ENCODE measurements at places on chromosomes 6 and 20.

GRCh38 chr6:126743076-126743475 is 375.4 kb upstream of the RSPO3 start:
- DNase-seq, result no peak

DNA sequence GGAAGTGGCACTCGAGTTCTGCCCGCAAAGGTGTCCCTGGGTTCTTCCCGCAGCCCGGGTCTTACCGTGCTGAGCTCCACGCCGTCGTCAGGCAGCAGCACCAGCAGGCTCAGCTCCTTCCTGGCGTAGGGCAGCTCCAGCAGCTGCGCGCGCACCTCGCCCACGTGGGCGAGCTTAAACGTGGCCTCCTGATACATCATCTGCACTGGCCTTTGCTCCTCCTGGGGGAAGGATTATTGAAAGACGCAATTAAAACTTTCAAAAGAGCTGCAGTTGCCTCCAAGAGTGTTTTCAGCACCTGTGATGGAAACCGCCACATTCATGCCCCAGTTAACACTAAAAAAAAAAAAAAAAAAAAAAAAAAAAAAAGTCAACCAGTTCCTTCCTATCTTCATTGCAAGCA is 11.3 kb downstream of the SERPINB9 start:
- DNase-seq, result no peak

DNA sequence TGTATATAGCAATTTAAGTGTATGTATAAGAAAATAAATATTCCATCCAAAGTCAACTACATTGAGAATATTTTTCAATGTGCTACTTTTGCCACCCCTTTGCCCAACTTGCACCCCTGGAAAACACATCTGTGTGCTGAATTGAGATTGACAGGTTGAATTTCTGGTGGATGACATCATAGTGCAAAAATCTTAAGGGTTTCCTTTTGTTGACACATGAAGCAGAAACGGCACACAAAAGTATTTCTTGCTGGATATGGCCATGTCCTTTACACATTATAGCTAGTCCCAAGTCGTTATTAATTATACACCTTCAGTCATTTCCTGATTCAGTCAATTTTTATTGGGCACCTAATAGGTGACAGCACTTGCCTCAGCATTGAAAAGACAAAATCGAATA is 188.7 kb upstream of the FBXL4 start:
- no peak for DNase-seq

DNA sequence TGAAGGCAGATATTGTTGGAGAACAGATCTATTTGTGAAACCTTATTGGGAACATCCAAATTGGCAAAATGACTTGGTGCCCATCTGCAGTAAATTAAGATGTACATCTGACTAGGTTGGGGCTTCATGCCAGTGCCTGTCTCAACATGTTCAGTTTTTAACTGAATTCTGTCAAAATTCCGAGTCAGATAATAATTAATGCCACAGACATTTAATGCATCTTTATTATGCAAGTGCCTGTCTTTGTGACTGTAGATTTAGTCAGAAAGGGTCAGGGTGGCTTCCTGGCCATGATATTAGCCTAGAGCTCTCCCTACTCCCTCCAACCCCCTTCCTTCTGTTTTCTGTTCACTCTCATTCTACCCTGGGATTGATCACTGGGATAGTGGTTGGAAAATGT is 199.3 kb upstream of the FLRT3 start:
- DNase-seq, result no peak

DNA sequence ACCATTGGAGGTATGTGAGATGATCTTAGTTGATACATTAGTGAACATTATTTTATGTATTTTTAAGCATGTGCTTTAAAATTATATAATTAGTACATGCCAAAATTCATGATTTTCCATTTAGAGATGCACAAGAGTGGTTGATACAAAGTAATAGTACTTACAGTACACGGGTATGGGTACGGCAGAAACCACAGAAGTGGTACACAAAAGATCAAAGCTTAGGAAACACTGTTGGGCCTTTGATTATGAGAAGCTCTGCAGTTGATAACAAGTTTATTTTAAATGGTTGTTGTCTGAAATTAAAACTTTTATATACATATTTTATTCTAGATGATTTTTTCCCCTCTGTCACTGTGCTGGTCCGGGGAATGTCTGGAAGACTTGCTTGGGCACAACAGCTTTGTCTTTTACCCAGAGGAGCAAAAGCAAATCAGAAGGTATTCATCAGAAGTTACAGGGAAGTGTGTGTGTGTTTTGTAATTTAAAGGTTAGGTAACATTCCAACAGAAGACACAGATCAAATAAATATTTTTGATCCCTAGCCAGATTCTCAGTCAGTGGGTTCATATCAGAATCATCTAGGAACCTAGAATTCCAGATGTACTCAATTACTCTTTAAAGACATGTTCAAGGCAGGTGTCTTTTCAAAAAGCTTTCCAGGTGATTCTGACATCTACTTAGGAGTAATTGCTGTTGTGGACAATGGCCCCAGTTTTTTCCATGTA is 32.5 kb upstream of the ADIG start:
- DNase-seq, result no peak

DNA sequence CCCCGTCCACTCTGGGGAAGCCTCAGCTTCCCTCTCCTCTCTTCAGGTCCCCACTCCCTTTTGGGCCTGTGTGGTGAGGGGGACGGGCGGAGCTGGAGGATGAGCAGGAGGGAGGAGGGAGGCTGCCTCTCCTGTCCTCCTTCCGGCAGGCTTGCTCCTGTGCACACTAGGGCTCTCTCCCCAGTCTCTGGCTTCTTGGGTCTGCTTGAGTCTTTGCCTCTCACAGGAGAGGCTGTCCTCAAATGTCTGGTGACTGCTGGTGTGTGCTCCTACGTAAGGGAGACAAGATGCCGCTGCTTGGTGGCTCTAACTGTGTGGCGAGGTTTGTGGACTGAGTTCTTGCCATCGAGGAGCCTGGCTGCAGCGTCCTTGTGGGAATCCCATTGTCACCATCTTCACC is 8.8 kb upstream of the SMOC2 start:
- DNase-seq, result no peak

DNA sequence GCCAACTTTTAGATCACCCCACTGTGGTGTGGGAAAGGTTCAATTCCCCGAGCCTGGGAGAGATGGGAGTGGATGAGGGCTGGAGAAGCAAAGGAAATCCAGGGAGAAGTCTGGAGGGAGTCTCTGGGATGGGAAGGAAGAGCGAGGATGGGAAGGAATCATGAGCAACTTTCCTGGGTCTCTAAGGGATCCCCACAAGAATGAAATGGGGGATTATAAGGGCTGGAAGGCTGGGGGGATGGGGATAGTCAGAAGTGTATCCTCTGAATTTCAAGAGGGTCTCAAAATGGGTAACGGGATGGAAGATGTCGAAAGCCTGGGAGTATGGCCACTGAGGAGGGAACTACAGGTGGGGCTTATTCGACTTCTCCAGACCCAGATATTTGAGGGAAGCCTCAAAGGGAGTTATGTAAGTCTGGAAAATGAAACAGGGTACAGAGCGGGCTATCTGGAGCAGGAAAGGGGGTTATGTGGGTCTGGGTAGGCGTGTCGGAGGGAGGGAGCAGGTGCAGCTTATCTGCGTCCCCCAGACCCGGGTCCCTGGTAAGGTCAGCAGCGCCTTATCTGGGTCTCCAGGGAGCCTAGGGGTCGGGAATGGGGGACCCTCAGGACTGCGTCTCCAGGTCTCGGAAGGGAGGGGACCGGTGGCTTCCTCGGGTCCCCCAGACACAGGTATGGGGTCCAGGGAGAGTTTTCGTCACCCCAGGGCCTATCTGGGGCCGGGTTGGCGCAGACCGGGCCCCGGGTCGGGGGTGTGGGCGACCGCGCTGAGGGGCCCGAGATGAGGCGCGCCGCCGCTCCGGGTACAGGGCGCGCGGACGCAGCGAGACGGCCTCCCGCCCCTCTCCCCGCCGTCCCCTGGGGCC is 550 bp downstream of the PLAGL2 start:
- DNase-seq, result no peak

- no peak for DNase-seq
These were observed 105.7 kb downstream of the SMLR1 start for GRCh38 chr6:130932921-130933320.

DNA sequence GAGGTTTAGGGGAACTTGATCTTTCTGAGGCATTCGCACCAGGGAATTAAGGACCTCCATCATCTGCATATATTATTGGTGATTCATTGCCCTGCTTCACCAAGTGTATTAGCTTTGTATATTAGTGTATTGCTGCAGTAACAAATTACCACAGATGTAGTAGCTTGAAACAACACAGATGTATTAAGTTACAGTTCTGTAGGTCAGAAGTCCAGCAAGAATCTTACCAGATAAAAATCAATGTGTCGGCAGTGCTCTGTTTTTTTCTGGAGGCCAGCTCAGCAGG is 65.8 kb downstream of the HMGN3 start:
- DNase-seq, result no peak

GRCh38 chr6:17349427-17349826 is 44.0 kb upstream of the CAP2 start:
- DNase-seq, result no peak

DNA sequence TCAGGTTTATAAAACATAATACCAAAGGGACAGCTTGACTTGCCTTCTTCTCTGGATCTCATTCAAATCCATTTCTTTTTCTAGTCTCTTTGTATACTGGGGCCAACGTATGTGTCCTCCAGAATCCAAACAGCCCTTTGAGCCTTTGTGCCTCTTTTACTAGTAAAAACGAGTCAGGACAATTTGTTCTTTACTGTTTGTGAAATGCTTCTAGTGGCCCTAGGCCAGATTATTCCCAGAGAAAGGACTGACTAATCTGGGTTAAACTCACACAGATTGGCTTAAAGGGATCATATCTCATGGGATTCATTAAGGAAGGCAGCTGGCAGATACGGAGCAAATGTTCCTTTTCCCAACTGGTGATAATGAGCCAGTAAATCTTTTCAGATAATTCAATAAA is 32.1 kb upstream of the MANEA start:
- DNase-seq, result no peak

GRCh38 chr6:68364271-68364805 is 270.7 kb upstream of the ADGRB3 start:
- DNase-seq, result no peak

DNA sequence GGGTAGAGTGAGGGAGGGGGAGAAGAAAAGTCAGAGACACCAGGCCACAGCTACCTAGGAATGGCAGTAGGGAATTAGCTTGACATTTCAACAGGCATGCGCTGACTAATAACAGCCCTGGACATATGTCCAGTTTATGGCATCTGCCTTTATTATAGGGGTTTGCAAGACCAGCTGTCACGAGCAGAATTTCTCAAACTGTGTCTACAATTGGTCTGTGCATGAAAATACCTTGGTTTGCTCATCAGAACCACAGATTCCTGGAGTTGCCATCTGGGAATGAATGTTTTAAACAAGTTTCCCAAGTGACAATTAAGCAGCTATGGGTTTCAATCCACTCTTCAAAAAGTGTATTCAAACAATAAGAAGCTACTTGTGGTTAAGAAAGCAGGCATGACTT is 110.3 kb upstream of the ENPP5 start:
- no peak for DNase-seq

- DNase-seq, result no peak
These were observed 89.9 kb downstream of the NOL4L start for GRCh38 chr20:32495217-32495565.

GRCh38 chr6:30470968-30471367 is 18.3 kb upstream of the HLA-E start:
- DNase-seq, result no peak

DNA sequence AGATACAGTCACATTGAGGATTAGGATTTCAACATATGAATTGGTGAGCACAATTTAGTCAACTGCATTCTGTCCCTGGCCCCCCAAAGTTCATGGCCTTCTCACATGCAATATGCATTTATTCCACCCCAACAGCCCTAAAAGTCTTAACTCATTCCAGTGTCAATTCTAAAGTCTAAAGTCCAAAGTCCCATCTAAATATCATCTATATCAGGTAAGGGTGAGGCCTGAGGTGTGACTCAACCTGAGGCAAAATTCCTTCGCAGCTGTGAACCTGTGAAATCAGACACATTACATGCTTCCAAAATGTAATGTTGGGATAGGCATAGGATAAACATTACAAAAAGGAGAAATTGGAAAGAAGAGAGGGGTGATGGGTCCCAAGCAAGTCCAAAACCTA is 27.8 kb downstream of the CLIC5 start:
- no peak for DNase-seq

GRCh38 chr6:83593395-83593785 is 81.1 kb downstream of the PRSS35 start:
- no peak for DNase-seq

DNA sequence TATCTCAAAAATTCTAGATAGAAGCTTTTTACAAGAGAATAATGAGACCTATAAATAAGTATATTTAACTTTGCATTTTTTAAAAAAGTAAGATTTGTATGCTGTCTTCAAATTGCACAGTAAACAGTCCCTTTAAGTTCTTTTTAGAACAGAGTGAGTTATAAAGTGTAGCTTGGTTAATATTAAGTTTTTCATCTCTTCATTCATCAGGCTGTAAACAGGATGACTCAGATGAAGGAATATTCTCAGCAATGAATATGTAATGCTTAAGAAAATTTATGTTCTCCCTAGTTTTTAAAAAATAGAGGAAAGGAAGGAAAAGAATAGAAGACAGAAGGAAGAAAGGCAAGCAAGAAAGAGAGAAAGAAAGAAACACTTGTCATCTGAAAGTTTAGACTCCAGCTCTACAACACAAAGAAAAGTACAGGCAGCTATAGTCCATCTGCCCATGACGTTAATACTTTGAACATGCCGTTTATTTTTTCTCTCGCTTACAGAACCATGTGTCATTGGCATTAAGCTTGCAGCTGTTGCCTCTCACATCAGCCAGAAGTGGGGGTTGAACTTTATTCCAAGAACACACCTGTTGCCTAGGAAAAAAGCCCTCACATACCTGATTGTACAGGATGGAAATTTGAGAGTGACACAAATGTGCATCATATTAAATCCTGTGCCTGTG is 36.1 kb downstream of the CAP2 start:
- DNase-seq, result no peak

GRCh38 chr6:36957773-36958271 is 3.3 kb downstream of the PI16 start:
- no peak for DNase-seq

GRCh38 chr6:170583756-170584180 is 669 bp downstream of the PDCD2 start:
- no peak for DNase-seq

- peak; percentile 23 for DNase-seq
These were observed 1.3 kb downstream of the HIVEP2 start for GRCh38 chr6:142943711-142944123.

DNA sequence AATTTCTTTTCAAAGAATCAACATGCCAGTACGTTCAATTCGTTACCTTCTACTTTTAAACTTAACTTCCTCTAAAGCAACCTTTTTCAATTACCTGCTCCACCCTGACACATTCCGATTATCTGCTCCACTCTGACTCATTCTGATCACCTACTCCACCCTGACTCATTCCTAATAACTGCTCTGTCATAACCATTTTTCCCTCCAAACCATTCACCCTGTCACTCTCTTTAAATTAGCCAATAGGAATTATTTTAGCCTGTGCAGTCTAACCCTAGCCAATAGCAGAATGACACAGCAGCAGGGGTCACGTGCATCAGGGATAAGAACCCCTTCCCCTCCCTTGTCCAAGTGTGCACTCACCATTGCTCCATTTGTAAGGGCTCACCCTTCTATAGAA is 557.4 kb upstream of the EYS start:
- no peak for DNase-seq

GRCh38 chr6:167819576-167819975 is 7.1 kb upstream of the AFDN start:
- no peak for DNase-seq
